ENCODE measurements at places on chromosomes 16 and 17.

GRCh38 chr17:76079535-76079955 lies 563 bp downstream of the ZACN start:
- no peak for DNase-seq

GRCh38 chr16:48137822-48138221 lies 18.0 kb downstream of the ABCC12 start:
- no peak for DNase-seq

- DNase-seq: no peak
Observed at GRCh38 chr17:81386646-81387099, 8.6 kb upstream of the BAHCC1 start.

- DNase-seq: no peak
Observed at GRCh38 chr16:10511829-10512228, 68.6 kb downstream of the EMP2 start.

DNA sequence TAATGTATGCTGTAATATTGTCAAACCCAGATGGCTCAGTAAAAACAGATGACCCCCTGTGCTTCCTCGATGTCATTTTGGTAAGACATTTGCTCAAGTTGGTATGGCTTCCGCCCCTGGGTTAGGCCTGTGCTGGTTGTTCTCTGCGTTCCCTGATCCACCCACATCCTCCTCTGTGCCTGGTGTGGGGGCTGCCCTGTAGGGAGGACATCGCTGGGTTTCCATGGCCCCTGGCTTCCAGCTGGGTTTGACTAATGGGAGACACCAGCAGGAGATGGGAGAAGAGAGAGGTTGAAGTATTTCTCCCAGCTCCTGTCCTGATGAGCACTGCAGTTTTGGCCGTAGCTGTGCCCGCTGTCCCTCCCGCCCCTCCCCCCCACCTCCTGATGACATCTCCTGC lies 4.4 kb upstream of the MFAP4 start:
- DNase-seq: no peak

- DNase-seq: no peak
Observed at GRCh38 chr16:89444728-89445127, 45.6 kb downstream of the ANKRD11 start.

DNA sequence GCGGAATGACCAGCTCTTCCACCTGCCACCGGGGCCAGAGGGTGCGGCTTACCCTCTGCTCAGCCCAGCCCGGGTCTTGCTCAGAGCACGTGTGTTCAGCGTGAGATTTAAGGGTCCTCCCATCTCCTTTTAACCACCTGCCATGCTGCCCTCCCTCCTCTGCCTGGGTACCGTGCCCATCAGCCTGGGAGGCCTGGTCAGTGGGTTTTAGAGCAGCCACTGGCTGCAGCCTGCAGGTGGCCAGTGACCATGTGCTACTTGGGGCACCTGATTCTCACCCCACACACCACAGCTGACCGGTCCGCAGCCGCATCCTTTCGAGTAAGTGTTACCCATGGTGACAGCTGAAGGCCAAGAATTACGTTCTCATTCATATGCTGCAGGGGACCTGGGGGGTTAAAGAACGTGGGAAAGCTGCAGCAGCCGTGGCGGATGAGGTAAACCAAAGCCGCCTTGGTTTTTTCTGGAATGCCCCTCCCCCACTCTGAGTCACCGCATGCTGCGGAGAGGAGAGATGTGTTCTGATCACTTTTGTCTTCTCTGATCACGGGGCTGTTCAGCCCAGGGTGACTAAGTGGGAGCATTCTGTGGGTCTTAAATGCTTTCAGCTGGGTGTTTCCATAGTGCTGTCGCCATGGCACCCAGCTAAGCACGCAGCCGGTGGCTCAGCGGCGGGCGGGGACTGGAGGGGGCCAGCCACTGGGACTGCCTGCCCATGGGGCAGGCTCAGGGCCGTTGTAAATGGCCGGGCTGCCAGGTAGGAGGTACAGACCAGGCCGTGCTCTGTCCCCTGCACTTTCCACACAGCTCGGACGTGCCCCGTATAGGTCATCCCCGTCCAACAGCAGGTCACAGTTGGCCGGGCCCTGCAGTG lies 59.8 kb downstream of the BAIAP2 start:
- no peak for DNase-seq

GRCh38 chr16:714558-715476 lies at the start of gene METRN:
Gene METRN, plus strand, starts transcription at chr16:715118. Its CDS starts 172 bp downstream, at chr16:715290.
- DNase-seq: no peak

- DNase-seq: no peak
Observed at GRCh38 chr17:58991718-58992331, 114.9 kb downstream of the TRIM37 start.

GRCh38 chr17:16470265-16470664 lies 21.7 kb downstream of the LRRC75A start:
- no peak for DNase-seq

DNA sequence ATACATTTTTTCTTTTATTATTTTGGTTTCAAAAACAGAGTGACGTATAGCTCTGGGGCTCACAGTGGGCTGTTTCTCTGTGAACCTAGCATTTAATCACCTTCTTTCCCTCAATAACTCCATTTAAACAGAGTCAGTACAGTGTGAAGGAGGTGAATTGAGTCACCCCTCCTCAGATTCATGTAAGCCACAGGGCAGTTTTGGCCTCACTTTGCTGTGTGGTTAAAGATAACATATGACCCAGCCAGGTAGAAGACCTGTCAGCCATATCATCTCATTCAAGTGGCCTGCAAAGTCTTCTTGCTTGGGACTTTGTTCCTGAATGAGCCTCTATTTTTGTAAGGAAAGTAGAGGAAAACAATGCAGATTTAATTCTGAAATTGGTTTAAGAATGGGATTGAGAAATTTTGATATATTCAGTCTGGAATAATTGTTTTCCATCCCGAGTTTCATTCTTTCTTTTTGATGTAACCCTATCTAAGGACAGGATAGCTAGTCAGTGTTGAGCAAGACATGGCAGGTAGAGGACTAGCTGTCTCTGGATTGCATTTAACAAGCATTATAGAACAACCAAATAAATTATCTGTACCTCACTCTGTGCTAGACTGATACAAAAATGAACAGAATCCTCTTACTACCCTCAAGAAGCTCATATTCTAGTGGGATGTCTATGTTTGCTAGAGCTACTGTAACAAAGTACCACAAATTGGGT lies 13.1 kb downstream of the MAP2K6 start:
- DNase-seq: no peak

DNA sequence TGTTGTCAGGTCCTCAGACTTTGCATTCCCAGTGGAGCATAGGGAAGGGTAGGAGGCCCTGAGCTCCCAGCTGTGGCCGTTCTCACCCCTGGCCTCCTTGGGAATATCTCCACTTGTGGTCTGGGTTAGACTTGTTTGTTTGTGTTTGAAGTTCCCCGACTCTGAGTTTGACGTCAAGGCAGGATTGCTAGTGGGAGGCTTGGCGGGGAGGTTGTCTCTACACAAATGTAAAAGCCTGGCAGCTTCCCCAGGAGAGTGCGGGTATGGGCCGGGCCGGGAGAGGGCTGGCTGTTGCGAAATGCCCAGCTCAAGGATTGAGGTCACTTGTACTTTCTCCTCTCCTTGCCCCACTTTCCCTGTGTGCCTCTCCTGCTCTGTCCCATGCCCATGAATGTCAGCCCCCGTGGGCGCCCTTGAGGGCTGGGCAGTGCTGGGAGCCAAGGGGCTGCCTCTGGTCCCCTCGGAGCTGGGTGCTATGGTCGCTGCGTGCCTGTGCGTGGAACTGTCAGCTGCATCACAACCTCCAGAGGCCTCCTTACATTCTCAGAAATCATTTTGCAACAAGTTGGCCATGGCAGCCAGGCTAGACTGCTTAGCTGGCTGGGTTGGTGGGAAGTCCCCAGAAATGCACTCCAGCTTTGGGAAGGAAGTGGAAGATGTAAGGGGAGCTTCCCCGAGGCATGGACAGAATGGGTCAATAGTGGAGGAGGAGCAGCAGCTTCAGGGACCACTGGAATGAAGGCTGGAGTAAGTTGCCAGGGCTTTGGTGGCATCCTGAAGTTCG lies 84.3 kb downstream of the KSR1 start:
- no peak for DNase-seq

GRCh38 chr16:7571366-7571765 lies 238.7 kb downstream of the RBFOX1 start:
- no peak for DNase-seq

- DNase-seq: no peak
Observed at GRCh38 chr17:49696233-49696761, 11.5 kb downstream of the SLC35B1 start.

DNA sequence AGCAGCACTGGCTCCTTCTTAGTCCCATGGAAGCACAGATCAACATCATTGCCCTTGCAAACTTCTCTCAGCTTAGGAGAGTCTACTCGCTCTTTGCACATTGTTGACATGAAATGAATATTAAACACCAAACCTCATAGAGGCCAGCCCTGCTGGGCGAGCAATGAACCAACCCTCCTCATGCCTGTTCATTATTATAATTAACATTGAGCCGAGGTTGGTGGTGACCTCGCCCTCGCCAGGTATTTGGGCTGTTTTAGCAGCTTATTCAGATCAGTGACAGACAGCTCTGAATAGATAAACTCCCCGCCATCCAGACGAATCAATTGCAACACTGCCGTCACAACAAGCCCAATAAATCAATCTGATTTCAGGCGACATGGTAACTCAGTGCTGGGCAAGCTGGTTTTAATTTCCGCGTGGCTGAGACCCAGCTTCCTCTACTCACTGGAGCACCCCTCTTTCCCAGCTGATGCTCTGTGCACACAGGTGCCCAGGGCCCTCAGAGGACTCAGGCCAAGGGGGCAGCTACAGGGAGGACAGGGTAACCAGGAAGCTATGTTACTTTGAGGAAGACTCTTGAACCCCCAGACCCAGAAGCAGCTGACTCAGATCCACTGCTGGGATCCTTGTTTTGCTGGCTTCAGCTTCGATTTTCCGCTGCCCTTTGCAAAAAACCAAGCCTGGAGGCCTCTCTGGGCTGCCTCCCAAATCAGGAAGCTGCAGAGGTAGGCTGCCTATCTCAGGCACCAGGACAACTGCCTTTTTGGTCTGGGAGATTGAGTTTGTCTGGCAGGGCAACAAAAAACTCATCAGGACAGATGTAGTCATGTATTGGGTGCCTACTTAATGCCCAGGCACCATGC lies 10.7 kb upstream of the SEZ6 start:
- DNase-seq: no peak

GRCh38 chr16:47342055-47342454 lies 118.8 kb downstream of the ITFG1 start:
- DNase-seq: no peak

- DNase-seq: no peak
Observed at GRCh38 chr16:88767546-88768070, 17.4 kb downstream of the PIEZO1 start.

- DNase-seq: no peak
Observed at GRCh38 chr17:81471818-81472456, 40.7 kb downstream of the ACTG1 start.

GRCh38 chr16:2243781-2244180 lies 7.5 kb downstream of the DNASE1L2 start:
- no peak for DNase-seq

DNA sequence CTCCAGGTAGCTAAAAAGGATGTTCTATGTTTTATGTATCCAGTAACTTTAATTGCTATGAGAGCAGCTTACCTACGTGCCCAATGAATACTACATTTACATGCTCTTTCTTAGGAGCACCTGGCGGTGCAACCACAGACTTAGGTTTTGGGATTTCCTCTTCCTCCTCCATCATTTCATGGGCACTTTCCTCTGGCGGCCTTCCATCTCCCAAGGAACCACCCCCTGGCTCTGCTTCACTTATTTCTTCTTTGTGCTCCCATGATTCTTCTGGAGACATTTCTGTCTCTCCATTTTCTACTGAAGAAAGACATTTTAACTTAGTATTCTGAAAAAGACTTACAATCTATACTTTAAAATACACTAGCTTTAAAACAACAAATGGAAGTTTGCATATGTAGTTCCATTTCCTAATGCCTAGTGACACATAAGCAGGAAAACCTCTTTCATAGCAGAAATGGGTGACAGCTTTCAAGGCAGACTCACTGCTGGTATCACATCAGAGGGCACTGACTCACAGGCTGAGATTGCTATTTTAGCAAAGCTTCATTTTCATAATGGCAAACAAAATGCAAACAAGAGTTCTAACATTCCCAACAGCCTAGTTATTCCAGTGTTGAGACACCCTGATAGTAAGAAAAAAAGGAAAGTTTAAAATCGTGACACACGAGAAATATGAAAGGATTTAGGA lies 19.1 kb downstream of the GSPT1 start:
- no peak for DNase-seq

DNA sequence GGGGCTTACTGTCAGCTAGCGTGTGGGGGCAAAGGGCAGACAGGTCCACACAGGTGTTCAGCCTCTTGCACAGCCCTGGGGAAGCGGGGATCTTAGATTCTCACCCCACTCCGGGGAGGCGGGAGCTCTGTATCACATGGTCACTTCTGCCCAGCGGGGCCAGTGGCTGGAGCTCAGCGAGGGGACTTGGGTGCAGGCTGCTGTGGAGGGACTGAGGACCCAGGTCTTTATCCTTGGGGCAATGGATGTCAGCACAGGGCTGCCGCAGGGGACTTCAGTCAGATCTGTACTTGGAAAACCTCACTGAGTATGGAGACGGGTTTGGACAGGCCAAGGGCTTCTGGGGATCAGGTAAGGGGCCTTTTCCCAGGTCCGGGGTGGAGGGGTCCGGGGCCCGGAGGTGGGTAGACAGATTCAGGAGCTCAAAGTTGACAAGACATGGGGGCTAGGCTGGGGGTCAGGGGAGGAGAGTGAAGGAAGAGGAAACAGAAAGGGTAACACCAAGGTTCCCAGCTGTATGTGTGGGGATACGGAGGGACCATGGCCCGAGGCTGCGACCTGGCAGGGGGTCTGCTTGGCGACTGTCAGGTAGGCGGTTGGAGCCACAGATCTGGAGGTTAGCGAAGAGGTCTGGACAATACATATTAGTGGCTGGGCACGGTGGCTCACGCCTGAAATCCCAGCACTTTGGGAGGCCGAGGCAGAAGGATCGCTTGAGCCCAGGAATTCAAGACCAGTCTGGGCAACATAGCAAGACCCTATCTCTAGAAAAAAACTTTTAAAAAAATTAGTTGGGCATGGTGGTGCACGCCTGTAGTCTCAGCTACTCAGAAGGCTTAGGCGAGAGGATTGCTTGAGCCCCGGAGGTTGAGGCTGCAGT lies 15.1 kb upstream of the BAIAP2 start:
- DNase-seq: no peak

GRCh38 chr16:65305266-65305959 lies 183.6 kb upstream of the CDH11 start:
- DNase-seq: no peak
